GM23338 (cell line): ENCODE measurements at places on chromosomes 7 and 10.

DNA sequence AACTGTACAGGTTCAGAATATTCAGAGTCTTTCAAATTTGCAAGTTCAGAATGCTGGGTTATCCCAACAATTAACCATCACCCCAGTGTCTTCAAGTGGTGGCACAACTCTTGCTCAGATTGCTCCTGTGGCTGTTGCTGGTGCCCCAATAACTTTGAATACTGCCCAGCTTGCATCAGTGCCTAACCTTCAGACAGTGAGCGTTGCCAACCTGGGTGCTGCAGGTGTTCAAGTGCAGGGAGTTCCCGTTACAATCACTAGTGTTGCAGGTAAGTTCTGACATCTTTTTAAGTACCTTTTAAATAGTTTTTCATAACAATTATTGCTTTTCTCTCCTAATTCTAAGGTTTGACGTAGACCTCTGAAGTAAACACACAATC, 2.7 kb downstream of the SP4 start:
- DNase-seq, result no peak

DNA sequence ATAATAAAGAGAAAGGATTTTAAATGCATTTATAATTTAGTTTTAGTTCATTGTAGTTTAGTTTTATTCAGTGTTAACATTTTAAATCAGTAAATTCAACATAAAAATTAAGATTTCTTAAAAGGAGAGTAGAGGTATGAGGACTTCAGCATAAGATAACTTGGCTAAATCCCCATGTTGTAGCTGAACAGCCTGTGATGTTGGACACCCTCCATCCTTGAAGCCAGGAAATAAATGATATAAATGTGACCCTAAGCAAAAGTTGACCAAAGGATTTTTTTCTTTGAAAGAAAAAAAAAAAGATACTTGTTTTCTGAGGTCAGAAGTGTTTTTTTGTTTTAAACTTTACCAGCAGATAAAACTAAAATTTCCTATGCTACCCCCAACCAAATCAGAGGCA, 48.7 kb downstream of the GNAI1 start:
- no peak for DNase-seq

DNA sequence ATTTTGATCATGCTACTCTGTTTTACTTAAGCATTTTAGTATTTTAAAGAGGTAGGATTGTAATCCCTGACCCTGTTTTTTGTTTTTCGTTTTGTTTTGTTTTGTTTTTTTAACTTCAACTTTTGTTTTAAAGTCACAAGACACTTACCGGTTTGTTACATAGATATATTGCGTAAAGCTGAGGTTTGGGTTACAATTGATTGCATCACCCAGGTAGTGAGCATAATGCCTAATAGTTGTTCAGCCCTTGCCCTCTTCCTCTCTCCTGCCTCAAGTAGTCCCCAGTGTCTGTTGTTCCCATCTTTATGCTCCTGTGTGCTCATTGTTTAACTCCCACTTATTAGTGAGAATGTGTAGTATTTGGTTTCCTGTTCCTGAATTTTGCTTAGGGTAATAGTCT, 93.1 kb upstream of the TEX47 start:
- no peak for DNase-seq

GRCh38 chr7:68411742-68412141, 1186.5 kb upstream of the AUTS2 start:
- no peak for DNase-seq

GRCh38 chr10:13219685-13220670, 14.2 kb downstream of the UCMA start:
- DNase-seq, result peak; percentile 84

- DNase-seq, result no peak
Observed at GRCh38 chr10:6049031-6049400, 13.2 kb downstream of the IL2RA start.

DNA sequence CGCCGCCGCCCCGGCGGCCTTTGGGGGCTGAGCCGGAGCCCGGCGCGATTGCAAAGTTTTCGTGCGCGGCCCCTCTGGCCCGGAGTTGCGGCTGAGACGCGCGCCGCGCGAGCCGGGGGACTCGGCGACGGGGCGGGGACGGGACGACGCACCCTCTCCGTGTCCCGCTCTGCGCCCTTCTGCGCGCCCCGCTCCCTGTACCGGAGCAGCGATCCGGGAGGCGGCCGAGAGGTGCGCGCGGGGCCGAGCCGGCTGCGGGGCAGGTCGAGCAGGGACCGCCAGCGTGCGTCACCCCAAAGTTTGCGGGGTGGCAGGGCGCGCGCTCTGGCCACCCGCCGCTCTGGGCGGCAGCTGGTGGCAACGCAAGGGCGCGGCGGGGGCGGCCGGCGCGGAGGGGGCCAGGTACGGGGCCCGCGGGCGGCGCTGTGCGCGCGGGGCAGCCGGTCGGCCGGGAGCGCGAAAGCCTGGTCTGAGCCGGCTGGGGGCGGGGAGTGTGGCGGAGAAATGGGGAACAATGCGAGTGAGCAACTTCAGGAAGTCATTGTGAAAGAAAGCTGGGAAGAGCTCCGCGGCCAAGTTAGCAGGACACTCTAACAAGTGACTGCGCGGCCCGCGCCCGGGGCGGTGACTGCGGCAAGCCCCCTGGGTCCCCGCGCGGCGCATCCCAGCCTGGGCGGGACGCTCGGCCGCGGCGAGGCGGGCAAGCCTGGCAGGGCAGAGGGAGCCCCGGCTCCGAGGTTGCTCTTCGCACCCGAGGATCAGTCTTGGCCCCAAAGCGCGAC, at the start of gene IKZF1:
TSS of gene IKZF1 (plus strand) at position 588 of the 782 bp plus-strand sequence. CDS start 14,346 bp downstream, outside the sequence.
- peak; percentile 71 for DNase-seq

GRCh38 chr10:44020322-44021111, 364.4 kb downstream of the CXCL12 start:
- DNase-seq, result no peak

GRCh38 chr10:70738006-70738760, 47.0 kb downstream of the TBATA start:
- DNase-seq, result no peak

- no peak for DNase-seq
Observed at GRCh38 chr7:140242057-140243031, 65.6 kb upstream of the KDM7A start.
